Kidney tubule cell (primary cell): ENCODE measurements at places on chromosomes 6 and 20.

- no peak for DNase-seq
These were observed 4.0 kb downstream of the DCDC2 start for GRCh38 chr6:24353861-24354260.

- DNase-seq = no peak
These were observed 192.2 kb upstream of the SYNDIG1 start for GRCh38 chr20:24277196-24277595.

DNA sequence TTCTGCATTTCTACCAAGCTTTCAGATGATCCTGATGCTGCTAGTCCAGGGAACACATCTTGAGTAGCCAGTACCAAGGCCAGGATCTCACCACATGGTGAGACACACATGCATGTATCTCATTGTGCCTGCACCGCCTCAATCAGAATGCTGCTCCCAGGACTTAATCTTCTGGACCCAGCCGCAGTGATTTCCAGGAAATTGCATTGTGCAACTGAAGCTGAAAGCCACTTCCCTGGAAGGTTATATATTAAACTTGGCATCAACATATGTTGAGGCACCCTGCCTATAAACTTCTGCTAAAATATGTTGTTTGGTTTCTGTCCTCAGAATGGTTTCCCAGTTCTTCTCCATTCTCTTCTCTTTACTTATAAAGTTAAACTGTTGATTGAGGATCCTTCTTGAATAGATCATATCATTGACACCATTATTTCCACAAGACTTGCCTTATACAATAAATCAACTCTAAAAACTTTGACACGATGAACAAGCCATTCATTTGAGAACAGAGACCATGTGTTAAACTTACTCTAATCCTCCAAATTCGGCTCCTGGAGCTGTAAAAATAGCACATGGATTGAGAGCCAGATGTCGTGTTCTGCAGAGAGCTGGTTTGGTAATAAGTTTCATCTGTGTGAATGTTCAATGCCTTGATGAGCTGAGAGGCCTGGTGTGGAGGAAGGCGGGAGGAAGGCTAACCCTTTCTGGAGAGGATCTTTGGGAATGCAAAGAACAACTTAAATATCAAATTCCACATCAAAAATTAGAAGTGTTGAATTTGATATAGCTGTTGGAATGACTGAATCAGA lies 65.0 kb upstream of the PCSK2 start:
- no peak for DNase-seq

- no peak for DNase-seq
These were observed 107.9 kb upstream of the PREP start for GRCh38 chr6:105510746-105511145.

DNA sequence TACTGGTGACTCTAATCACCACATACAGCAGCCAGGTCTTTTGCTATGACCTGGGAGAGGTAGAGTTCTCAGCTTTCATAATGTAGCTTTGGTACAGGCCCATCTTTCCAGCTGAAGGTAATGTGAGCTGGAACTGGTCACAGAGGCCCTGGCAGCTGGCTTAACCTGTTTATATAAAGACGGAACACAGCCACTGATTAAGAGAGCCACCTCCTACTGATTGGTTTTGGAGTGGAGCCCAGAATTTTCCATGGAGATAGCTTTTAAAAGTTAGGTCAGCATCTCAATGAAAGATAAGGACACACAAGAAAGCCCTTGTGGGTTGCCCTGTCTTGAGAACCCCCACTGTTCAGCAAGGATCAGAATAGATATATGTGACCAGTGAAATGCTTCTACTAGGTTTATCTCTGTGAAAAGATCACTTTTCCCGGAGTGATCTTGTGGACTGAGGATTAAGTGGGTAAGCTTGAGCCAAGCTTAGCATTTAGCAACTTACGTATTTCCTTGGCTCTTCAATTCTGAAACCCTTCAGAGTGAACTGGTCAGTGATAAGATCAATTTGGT lies 213.7 kb upstream of the CITED2 start:
- DNase-seq = peak; percentile 77

DNA sequence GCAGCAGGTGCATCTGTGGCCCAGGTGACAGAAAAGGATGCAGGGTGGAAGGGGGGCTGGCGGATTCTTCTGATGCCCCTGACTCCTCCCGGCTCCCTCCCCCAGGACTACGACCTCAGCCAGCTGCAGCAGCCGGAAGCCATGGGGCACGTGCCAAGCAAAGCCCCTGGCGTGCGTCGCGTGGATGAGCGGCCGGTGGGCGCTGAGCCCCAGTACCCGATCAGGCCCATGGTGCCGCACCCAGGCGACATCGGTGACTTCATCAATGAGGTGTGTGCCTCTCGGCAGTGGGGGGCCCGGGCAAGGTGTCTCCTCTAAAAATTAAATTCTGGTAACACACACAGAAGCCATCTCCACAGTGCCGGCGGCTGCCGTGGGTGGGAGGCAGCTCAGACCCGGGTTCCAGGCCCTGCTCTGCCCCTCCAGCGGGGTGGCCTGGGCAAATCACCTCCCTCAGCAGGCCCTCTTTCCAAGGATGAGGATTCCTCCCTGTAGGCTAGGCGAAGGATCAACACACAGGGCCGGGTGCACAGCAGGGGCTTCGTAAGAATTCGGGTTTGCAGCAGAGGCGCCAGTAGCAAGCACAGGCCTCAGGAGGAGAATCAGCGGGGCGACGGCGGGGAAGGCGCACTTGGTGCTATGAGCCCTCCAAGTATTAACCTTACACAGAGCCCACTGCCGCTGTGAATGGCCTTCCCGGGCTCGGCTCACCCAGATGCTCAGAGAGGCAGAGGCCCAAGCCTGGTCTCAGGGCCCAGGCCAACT lies 131.5 kb downstream of the TAF4 start:
- DNase-seq = no peak

- no peak for DNase-seq
These were observed 48.2 kb downstream of the PDSS2 start for GRCh38 chr6:107411161-107411560.

- DNase-seq = no peak
These were observed 205.3 kb upstream of the ASCC3 start for GRCh38 chr6:101086473-101086872.

- no peak for DNase-seq
These were observed 14.4 kb upstream of the RIN2 start for GRCh38 chr20:19743640-19743995.

- DNase-seq = no peak
These were observed 1.6 kb downstream of the MRGBP start for GRCh38 chr20:62797671-62798532.

GRCh38 chr6:148200781-148201180 lies 141.9 kb upstream of the SASH1 start:
- DNase-seq = no peak

DNA sequence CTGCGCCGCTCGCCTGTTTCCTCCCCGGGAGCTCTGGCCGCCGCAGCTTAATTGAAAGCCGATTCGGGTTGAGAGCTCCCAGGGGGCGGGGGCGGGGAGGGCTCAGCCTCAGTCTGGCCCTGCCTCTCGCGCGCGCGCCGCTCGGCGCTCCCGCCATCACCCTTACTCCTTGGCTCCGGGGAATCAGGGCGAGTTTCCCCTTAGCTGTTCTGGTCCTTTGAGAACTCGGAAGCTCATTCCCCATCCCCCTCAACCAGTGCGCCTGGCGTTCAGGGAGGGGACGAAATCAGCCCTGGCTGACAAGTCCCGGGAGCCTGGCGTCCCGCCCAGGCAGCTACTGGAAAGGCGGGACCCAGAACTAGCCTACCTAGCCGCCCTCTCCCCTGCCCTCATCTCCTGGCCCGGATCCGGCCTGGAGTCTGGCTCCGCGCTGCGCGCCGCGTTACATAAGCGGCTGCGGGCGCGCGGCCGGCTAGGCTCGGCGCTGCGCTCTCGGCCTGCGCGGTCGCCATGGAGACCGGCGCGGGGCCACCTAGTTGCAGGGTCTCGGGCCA lies 2.8 kb downstream of the SLC12A5 start:
- DNase-seq = no peak

GRCh38 chr6:2381872-2382661 lies 136.7 kb upstream of the GMDS start:
- no peak for DNase-seq

DNA sequence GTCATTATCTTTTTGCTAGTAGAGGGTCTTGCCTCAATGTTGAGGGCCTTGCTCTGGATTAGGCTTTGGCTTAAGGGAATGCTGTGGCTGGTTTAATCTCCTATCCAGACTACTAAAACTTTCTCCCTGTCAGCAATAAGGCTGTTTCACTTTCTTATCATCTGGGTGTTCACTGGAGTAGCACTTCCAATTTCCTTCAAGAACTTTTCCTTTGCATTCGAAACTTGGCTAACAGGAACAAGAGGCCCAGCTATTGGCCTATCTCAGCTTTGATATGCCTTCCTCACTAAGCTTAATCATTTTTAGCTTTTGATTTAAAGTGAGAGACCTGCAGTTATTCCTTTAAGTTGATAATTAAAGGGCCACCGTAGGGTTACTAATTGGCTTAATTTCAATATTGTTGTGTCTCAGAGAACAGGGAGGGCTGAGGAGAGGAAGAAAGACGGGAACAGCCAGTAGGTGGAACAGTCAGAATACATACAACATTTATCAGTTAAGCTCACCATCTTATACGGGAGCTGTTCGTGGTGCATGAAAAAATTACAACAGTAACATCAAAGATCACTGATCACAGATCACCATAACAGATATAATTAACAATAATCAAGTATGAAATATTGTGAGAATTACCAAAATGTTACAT lies 186.7 kb downstream of the PTPRK start:
- DNase-seq = no peak

DNA sequence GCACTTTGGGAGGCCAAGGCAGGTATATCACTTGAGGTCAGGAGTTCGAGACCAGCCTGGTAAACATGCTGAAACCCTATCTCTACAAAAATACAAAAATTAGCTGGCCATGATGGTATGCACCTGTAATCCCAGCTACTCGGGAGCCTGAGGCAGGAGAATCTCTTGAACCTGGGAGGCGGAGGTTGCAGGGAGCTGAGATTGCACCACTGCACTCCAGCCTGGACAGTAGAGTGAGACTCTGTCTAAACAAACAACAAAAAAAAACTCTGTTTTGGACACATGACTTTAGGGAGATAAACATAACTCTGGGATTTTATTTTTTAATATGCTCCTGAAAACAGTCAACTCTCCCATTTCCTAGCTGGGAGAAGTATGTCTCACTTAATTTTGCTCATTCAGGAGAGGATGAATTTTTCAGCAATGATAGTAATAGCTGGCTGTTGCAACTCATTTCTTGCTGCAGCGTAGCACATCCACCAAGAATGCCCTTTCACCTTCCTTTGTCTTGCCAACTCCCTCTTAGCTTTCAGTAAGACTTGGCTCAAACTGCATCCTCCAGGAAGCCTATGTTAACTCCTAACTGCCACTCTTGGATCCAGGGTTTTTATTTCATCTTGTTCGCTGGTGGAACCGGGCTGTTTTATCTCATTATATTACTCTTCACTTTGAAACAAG lies 24.3 kb downstream of the TOP1 start:
- DNase-seq = peak; percentile 40

- no peak for DNase-seq
These were observed 263.4 kb upstream of the MAN1A1 start for GRCh38 chr6:119612911-119613381.

DNA sequence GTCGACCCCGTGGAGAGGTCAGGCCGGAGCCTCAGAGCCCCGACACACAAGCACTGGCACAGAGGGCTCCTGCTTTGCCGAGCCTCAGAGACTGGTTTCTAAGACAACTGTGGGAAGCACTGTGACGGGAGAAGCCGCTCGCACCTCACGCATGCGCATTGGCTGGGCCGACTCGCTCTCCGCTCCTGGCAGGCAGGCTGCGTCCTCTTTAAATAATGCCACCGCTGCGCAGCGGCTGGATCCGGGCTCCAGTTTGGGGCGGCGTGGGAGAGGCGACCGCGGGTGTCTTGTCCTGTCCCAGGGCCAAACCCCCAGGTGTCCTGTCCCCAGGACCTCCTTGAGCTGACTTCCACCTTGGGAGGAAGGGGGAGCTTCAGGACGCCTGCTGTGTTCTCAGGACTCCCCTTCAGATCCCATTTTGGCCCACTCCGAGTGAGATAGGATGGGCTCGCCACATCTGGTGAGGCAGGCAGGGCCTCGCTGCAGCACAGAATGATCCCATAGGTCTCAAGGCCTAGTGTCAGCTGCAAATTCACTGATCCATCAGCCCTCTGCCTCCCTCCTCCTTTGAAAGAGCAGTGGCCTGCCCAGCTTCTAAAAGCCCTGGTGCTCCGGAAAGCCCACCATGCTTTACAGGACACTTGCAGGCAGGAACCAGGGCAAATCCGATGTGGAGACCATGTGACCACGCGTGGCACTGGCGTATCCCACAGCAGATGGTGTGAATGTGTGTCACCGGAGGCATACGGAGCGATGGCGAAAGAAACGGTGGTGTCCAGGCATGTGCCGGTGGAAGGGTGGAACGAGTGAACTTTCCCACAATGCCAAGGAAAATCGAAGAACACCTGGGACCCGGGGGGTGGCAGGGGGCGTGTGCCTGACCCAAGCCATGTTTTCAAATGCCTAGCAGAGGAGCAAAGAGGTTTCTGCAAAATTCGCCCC lies 169.3 kb upstream of the ZNF337 start:
- peak; percentile 80 for DNase-seq

DNA sequence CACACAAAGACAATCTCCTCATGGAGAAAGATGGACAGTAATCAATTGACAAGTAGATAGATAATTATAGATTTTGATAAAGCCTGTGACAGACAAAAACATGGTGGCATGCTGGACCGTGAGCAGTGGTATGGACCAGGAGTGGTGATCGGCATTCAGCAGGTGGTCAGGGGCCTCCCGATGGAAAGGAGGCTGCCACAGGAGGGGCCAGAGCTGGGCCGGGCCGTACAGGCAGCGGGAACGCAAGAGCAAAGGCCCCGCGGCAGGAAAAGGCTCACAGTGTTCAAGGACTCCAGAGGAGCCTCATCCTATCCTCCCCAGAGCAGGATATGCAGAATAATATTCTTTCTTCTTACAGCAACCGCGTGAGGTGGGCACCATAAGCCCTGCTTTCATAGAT lies 123.7 kb downstream of the EYA2 start:
- no peak for DNase-seq

DNA sequence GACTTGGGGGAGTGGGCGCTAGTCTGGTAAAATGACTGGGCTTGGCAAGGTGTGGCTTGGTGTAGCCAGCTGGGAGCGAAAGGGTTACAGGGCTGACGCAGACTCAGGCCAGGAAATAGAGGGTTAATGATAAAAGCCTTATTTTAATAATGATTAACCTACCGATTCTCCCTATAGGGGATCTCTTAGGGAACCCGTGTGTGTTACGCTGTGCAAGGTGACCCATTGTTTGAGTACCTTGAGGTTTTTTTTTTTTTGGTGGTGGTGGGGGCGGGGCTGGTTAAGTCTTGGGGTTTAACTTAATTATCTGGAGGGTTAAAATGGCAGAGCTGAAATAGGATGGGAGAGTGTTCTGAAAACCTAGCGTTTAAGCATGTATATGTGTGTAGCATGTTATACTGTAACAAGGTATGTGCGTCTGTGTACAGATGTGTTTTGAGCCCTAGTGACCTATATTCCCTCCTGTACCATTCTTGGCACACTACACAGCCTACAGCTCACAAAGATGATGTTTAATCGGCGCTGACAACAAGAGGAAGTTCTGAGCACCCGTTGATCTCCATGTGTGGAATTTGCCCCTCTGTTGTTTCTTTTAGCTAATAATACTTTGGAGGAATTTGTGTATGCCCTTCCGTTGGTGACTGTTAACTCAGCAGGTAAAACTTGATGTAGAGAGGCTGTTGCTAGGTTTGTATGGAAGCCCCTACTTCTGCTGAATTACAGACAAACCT lies 1.3 kb downstream of the CARMIL1 start:
- DNase-seq = peak; percentile 84

- peak; percentile 56 for DNase-seq
These were observed at the start of gene SLC22A3 for GRCh38 chr6:160348223-160349019. Gene SLC22A3, plus strand, starts transcription at chr6:160348378. Its CDS starts 42 bp downstream, at chr6:160348420.

GRCh38 chr6:34576286-34576955 lies 20.3 kb upstream of the SPDEF start:
- DNase-seq = no peak
